WTC11 (cell line): ENCODE measurements at places on chromosomes 3 and 15.

GRCh38 chr15:55532944-55533343 is 24.9 kb upstream of the DNAAF4 start:
- no peak for DNase-seq

DNA sequence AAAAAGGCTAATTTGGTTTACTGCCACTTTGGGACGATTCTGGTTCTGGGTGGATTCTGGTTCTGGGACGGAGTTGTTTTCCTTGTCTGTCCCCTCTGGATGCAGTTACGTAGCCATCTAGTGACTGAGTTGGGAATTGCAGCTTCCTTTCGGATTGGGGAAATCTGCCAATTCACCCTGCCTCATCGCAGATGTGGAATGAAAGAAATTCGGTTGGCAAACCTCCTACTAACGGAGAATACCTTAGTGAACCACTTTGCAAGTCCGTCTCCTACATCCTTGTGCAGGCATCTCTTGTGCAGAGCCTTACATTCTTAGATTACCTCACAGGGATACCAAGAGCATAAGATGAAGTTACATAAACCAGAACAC is 31.5 kb upstream of the AP4E1 start:
- DNase-seq, result peak; percentile 83

GRCh38 chr3:66822186-66823008 is 175.7 kb upstream of the KBTBD8 start:
- DNase-seq, result peak; percentile 86

DNA sequence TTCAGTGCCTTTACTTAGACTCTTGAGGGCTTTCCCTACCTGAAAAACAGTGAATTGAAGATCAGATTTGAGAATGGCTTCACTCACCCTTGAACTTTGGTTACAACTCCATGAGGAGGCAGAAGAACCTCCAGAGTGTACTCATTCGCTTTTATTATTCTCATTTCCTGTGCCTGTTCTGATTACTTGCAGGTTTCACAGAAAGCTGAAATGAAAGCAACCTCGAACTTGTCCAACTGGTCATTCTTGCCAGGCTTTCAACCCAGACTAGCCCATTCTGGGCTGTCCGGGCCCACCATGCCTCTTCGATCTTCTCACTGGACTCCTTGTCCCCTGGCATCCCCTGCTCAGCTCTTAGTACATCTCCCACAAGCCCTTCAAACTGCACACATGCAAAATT is 20.2 kb upstream of the THUMPD3 start:
- DNase-seq, result no peak

- no peak for DNase-seq
Observed at GRCh38 chr3:150635526-150635925, 32.4 kb downstream of the SELENOT start.
